ENCODE measurements at places on chromosomes 11 and 22.
A peak's percentile ranks its signal among the peaks of the same experiment; 100 is the strongest.

- DNase-seq = peak; percentile 42
These were observed 593.7 kb upstream of the LUZP2 start for GRCh38 chr11:23903044-23903704.

DNA sequence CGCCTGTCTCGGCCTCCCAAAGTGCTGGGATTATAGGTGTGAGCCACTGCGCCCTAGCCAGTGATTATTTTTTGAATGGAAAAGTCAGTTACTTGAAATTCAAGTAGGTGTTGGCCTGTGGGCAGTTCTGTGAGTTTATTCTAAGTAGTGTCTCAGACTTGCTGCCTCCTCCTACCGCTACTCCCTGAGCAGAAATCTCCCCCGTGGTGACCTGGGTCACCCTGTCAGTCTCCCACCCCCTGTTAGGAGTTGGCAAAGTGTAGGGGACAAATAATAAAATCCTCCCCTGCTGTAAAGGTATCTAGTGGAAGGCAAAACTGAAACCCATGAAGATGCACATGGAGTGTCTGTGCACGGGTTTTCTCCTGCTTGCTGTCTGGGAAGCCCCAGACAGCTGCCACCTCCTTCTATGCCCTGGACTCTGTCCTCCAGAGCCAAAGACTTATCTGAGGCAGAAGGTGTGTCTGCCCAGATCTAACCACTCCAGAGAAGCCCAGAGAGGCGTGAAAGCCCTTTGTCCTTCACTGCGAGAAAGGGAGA, 26.3 kb downstream of the SNAP29 start:
- no peak for DNase-seq

- DNase-seq = no peak
These were observed 7.0 kb upstream of the DDX17 start for GRCh38 chr22:38513063-38513462.

GRCh38 chr22:36729321-36729720, 25.8 kb upstream of the CACNG2 start:
- DNase-seq = no peak

DNA sequence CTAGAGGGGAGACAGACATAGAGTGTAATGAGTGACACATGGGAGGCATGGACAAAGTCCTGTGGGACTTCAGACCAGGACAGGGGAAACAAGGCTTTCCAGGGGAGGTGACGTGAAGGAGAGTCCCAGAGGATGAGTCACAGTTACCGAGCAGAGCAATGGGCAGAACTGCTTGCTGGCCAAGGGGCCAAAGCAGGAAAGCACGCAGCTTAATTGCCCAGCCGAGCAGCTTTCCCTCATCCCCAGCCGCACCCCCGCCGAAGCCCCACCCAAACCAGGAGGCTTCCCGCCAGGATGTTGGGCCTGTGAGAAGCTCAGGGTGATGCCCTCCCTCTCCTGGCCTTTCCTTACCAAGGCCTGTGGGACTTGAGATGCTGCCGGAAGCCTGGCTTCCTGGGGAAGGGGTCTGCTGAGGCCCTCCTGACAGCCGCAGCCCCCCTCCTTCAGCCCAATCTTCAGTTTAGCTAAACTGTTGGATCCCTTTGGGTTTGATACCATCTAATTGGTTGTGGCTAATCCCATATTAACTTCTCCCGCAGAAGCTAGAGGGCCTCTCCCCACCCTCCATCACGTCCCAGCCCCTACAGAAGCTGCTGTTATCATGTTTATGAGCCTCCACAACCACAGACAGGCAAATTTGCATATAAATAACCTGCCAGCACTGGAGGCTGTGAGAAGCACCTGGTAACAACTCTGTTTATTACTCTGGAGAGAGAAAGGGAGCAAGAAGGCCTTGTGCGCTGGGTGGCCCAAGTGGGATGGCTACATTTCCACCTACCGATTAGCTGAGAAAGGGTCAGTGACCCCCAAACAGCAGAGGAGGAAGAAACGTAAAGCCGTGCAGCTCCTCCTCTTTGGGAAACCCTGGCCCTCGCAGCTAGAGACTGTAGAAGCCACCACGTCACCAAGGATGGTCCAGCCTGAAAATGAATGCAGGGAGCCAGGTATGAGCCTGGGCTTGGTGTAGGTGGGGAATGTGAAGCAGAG, 80.0 kb downstream of the TRIM29 start:
- DNase-seq = peak; percentile 59

DNA sequence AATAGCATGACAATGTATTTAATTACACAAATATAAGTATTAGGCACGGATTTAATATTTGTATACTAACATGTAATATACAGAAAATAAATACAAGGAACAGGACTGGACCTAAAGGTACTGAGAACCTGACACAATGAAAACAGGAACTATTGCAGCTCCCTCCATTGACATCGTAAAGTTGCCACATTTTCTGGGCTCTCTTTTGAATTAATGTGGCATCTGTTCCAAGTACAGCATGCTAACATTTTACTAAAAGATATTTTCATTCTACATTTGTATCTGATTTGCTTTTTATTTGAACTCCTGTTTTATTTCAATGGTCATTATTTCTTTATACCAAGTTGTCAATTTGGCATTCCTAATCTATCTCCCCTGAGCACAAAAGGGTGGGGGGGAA, 15.3 kb downstream of the PHF21A start:
- no peak for DNase-seq

DNA sequence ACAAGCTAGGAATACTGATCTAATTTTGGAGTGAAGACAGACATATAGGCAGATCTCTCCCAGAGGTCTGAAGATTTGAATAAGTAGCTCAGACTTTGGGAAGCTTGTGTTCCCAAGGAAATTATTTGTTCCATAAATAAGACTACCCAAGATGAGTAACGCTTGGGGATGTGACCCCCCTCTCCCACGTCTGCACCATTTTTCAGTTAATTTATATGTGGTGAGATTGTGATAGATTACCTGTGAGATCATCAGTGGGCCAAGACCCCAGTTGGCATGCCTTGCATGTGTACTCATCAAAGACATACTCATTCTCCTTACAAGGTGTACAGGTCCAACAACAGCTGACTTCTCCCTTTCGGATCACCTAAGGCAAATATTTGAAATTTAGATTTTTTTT, 252.8 kb upstream of the CTSC start:
- DNase-seq = no peak

DNA sequence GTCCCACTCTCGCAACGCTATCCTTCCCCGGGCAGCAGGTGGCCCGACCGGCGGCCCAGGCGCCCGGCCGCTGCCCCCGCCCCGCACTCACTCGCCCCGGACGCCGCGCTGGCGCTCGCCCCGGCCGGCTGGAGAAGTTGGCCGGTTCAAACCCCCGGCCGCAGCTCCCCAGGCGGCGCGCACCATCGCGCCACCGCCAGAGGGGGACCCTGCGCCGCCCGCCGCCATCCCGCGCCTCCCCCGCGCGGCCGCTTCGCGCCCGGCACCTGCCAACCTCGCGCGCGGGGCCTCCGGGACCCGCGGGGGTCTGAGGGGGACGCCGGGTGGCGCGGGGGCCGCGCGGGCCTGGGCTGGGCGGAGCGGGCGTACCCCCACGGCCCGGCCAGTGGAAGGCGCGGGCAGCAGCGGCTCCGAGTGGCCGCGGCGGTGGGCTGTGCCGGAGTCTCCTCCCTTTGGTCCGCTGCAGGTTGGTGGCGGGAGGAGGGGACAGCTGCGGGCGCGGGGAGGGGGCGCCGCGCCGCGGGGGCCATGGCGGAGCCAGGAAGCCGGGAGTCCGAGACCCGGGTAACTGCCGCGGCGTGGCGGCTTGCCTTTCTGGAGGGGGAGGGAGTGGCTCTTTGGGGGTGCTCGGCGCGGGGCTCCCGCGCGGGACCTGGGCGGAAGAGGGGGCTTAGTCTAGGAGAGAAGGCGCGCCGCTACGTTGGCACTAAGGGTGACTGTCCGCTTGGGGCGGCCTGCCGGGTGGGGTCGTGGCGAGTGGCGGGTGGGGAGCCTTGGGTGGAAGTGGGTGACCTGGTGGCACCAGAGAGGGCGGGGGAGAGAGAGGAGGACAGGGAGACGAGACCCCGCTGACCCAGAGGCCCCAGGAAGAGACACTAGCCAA, at the start of the genes MPST and TST:
Gene MPST, plus strand, starts transcription at position 434 of the 883 bp plus-strand sequence. Its CDS starts 95 bp downstream, at position 529.
Gene TST, minus strand, starts transcription at position 139 of the 883 bp plus-strand sequence. CDS start 715 bp downstream, outside the sequence.
- peak; percentile 85 for DNase-seq

- peak; percentile 32 for DNase-seq
These were observed 40.6 kb downstream of the OR4D9 start for GRCh38 chr11:59551659-59552521.

DNA sequence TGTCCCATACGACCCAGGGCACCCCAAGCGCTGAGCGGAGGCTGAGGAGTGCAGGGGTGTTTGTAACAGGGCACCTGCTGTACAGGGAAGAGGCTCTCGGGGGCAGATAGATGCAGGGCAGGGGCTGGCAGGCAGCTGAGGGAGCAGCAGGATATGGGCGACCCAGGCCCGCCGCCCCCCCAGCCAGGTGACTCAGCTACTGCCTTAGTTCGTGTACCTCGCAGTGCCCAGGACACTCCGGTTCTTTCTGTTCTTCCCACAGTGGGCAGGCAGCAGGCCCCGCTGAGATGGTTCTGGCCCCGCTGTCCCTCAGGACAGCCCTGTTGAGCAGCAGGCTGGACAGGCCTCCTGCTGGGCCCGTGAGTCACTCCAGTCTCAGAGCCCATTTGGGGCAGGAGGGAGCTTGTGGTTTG, 16.2 kb downstream of the PHLDA2 start:
- DNase-seq = peak; percentile 58

- DNase-seq = no peak
These were observed 529 bp upstream of the CCND1 start for GRCh38 chr11:69640260-69640994.

GRCh38 chr11:126512741-126513715, 157.5 kb downstream of the ST3GAL4 start:
- no peak for DNase-seq

DNA sequence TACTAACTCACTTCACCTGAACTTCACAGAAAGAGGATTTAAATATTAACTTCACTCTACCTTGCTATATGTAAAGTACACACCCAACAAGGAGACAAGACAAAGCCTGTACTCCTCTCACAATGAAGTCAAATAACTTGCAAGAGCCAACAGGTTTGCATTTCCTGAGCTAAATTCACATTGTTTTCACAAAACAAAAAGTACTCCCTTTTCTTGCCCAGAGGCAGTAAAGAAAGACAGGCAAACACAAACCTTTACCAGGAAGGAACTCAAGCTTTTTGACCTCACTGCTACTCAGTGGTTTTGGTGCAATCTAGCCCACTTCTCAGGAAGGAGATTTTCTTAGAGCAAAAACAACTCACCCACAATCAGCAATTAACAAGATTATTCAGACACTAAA, 15.7 kb downstream of the USP28 start:
- no peak for DNase-seq

DNA sequence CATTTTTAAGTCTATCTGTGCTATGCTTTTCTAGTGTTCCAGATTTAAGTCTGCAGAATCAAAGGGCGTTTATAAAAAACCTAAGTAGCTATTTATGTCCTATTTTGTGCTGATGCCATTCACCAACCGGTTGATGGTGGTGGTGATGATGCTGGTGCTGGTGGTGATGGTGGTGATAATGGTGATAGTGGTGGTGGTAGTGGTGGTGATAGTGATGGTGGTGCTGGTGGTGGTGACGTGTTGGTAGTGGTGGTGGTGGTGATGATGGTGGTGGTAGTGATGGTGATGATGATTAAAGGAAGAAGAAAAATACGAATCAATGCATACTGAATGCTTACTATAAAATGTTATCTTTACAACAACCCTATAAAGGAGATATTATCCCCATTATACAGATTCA, 178.2 kb downstream of the OPCML start:
- no peak for DNase-seq
